ENCODE measurements at places on chromosomes 16 and 17.

DNA sequence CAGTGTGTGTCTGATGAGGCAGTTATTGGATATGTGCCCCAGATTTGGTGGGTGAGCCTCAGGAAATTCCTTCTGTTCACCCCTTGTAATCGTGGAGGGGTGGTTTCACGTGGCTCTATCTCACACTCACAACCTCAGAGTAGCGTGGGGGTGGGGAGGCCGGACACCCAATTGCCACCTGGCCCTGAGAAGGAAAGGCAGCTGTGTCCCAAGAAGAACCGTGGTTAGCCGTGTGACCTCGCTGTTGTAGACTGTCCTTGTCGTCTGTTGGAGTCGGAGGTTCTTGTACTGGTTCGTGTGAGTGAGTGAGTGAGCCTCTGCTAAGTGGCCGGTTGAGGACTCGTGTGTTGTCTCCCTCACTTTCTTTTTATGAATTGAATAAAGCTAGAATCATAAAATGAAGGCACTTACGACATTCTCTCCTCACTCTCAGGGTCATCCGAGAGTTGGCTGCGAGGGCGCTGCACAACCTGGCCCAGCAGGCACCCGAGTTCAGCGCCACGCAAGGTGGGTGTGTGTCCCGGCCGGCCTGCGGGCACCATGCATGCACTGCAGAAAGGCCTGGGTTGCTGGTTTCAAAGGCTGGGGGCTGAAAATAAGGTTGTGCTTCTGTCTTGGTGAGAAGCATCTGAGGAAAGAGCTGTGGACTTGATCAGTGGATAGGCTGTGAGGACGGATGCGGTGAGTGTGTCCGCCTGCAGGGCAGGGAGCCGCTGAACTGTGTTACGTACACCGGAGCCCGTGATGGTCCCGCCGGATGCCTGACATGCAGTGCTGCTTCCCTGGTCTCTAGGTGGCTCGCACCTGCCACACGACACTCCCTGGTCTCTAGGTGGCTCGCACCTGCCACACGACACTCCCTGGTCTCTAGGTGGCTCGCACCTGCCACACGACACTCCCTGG lies 63.4 kb upstream of the ZNF750 start:
- no peak for DNase-seq

DNA sequence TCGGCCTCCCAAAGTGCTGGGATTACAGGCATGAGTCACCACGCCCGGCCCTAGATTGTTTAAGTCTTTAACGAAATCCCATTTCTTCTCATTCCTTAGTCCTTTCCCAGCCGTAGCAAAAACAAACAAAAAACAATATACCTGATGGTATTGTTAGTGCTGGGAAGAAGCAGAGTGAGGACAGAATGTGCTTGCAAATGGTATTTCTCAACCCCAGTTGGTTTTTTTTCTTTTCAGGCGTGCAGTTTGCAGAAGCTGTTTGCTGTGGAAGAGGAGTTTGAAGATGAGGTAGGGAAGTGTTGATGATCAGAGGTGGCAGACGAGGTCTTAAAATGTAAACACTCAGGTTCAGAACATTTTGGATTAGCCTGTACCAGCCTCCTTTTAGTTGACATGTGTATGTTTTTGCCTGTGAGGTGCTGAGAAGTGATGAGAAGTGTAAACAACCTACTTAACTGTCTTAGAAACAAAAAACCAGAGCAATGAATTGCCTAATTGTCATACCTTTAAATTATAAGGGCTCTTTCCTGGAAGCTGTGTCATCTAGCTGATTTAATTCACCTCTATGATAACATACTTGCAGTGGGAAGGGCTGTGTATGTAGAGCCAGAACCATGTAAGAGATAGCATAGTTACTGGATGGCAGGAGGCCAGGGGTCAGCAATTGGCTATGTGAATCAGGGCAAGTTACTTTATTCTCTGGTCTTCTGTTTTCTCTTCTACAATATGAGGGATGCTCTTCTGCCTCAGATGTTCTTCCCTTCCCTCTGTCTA lies 3.4 kb downstream of the HROB start:
- DNase-seq = no peak

DNA sequence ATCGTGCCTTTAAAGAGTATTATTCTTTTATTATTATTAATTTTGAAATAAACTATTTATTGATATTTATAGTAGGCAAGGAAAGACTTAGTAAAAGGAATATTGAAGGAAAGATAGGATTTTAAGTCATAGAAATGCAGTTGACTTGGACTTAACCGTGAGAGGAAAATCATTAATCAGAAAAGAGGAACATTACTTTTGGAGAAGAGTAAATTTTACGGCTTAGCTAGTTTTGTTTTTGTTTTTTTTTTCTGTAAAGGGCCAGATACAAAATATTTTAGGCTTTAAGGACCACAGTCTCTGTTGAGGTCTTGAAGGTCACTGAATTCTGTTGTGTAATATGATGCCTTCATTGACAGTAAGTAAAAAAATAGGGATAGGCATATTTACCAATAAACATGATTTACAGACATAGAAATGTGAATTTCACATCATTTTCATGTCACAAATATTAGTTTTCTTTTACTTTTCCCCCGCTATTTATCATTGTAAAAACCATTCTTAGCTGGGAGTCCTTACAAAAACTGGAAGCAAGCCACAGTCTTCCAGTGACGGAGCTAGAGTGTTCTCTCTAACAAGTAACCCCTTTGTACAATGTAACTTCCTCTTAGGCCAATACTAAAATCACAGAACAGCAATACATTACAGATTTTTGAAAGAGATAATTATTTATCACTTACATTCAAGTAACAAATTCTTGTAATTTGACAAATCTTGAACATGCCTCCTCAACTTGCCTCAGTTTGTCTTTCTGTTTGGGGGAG lies 2.3 kb upstream of the KCNJ16 start:
- no peak for DNase-seq

- DNase-seq = no peak
Observed at GRCh38 chr17:16425698-16426659, 10.6 kb downstream of the TRPV2 start.

DNA sequence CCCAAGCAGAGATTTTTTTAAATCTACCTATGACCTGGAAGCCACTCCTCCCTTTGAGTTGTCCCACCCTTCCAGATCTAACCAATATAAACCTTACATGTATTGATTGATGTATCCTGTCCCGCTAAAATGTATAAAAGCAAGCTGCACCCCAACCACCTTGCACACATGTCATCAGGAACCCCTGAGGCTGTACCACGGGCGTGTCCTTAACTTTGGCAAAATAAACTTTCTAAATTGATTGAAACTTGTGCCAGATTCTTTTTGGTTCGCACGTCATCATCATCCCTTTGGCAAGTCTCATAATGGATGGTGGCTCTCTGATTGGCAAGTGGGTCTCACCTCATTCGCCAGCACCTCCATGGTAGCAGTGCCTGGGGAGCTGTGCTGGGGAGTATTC lies 60.2 kb downstream of the CNGB1 start:
- DNase-seq = no peak

DNA sequence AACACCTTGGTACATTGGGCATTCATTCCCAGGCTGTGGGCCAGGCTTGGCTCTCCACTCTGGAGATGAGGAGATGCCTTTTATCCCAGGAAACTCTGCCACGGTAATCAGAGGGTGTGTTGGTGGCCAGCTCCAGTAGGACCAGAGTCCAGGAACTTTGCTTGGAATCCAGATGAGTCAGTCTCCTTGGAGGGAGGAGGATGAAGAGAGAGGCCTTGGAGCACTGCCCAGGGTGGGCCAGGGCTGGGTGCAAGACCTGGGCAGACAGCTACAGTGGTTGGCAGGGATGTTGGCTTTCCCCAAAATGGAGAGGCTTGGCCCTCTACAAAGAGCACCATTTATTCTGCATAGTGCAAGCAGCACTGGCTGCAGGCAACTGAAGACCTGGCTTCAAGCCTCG lies 209.0 kb downstream of the RGS9 start:
- DNase-seq = no peak

DNA sequence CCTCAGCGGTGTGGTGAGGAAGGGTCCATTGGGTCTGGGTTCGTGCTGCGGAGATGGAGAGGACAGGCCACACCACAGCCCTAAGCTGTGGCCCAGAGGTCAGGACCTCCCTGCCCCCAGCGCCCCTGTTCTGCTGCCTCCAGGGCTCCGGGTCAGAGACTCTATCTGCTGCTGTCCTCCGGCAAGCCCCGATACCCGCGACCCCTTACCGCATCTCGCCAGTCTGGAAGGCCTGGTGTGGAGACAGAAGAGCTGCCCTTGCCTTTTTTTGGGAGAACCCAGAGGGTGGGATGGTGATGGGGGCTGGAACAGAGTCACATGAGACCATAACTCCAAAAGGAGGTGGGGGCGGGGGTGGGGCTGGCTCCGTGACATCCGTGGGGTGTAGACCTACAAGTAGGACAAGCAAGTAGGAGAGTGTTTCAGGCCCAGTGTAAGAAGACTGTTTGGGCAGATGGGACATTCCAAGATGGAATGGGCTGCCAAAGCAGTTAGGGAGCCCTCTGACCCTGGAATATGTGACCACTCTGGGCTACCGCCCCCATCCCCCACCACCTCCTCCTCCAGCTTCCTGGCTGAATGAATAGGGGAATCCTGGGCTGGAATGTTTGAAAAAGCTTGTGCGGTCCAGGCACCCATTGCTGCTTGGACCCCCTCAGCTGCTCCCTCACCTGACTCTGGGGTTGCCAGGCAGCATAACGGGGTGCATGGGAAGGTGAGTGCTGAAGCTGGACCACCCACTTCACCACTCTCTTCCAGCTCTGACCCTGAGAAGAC lies 1.4 kb downstream of the XYLT2 start:
- DNase-seq = no peak

DNA sequence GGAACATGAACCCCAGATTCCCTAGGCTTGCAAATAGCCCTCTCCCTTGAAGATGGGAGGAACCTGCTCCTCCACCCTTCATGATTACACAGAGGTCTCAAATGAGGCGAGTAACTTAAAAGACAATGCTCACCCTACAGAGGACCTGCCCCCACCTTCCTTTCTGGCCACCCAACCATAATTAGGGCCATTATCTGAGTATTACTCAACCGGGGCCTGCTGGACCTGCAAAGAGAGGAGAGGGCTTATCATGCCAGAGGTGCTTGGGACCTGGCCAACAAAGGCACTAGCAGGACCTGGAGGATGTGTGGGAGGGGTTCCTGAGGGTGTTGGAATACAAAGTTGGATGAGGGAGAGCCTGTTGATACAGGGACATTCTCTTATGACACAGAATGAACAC lies 42.4 kb downstream of the RNF157 start:
- peak; percentile 11 for DNase-seq

GRCh38 chr17:47837401-47838039 lies 3.6 kb downstream of the SCRN2 start:
- DNase-seq = no peak

DNA sequence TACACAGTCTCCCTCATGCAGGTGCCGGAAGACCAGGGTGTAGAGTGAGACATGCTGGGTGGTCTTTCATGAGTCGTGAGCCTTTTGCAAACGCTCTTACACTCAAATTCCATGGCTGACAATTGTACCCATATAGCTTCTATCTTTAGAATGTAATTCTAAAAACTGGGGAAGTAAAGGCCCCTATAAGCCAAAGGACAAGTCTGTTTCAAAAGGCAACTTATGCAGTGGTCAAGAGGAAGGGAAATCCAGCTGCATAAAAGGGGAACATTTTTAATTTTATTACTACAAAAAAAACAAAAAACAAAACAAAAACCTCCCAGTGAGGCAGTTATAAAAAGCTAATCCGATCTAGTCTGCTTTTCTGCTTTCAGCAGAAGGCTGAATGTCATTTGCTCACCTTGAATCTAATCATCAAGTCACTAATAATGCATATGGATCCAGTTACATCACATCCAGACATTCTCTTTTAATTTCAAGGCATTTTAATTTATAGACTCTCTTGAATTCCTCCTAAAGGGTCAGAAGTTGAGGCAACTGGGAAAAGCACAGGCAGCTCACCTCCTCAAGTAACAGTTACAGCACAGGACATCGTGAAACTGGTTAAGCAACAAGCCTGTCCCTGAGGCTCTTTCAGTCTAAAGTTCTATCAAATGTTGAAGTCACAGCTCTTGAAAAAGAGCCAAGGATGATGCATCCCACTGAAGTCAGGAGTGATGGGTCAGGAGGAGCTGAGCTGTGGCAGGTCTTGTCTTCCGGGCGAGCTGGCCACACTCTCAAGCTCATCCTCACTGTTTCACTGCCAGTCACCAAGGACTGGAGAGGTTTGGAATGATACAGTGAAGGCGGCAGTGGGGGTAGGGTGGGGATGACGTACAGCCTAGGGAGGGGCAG lies 99.7 kb downstream of the VPS53 start:
- no peak for DNase-seq

GRCh38 chr16:87956098-87956364 lies 4.8 kb downstream of the BANP start:
- no peak for DNase-seq

DNA sequence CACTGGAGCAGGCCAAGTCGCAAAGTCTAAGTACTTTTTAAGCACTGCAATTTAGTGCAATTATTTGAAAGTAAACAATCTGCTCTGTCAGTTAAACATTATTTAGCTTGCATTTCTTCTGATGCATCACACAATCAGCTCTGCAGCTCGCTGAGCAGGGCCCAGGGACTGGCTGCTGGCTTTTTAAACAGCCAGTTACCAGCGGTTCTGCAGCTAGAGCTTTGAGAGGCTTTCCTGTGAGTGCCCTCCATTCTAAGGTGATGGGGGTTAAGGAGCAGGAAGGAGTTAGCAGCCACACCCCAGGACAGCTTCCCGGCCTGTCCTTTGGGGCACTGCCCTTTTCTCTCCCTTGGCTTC lies 154.3 kb downstream of the SALL1 start:
- peak; percentile 38 for DNase-seq

GRCh38 chr16:53945996-53946395 lies 242.0 kb downstream of the FTO start:
- DNase-seq = no peak

Data from DMS79 treated with DMSO at 0.1 percent for 48 hours (cell line).